Activated T-helper 1 cell treated with anti-CD3 and anti-CD28 coated beads, Interleukin-12 subunit alpha, Interleukin-12 subunit beta, Interleukin-2, Interleukin-4 antibody, amounts not matched to agents 30 ng/mL and 10 ng/mL and 1 ng/mL, durations not matched to agents 14 hours and 24 hours and 36 hours (primary cell): ENCODE measurements at places on chromosomes 1 and 21.

DNA sequence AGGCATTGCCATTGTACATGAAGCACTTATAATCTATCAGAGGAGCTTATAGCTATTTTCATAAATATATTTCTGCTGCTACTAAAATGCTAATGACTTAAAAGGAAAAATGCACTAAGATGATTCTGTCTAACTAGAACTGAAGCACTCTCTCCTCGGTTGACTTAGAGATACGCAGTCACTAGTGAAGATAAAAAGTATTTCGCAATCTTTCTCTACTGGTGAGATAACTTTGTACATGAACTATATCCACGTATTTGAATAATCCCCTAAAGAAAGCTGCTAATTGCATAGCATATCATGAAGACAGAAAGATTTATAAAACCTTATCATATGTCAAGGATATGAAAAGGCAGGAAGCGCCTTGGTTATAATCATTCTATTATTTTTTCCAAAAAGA, 658.1 kb upstream of the PRMT6 start:
- DNase-seq: no peak

GRCh38 chr1:95022644-95022926, 50.2 kb downstream of the ALG14 start:
- no peak for DNase-seq

GRCh38 chr1:160887071-160887470, 2.1 kb upstream of the ITLN1 start:
- no peak for DNase-seq

DNA sequence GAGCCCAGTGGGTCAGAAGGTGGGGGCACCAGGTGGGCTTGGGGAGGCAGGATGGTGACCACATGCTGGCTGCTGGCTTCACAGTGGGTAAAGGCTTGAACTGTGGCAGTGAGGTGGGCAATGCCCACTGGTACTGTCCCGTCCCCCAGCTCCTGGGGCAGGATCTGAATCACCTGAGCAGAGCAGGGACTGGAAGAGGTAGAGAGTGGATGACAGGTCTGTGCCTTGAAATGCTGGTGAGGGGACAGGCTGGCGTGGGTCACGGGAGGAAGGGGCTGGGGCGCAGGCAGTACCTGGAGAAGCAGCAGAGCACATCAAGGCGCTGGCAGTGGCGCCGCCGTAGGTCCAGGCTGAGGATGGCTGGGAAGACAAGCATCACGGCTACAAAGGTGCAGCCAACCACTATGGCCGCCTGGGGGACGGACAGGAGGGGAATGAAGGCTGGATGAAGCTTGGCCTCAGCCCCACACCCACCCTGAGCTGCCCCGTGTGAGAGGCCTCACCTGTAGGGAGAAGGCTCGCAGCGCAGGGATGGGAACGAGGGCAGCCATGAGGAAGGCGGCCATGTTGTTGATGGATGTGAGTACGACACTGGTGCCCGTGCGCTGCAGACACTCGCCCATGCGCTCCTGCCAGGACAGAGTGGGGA, 14.9 kb downstream of the PTCH2 start:
- DNase-seq: no peak

- no peak for DNase-seq
Observed at GRCh38 chr1:177007437-177008161, 156.9 kb downstream of the ASTN1 start.
